ENCODE measurements at places on chromosomes 3 and 15. TPM values are rescaled to one million over a fixed set of nuclear protein-coding genes. Genes with fewer than 3 reads are reported as not detected.

CCDC80 gene
- 92.2 TPM for total RNA-seq

GRCh38 chr3:50923955-50924354 lies 249.2 kb downstream of the DOCK3 start:
- DNase-seq: no peak

- DNase-seq: peak; percentile 87
Observed at GRCh38 chr15:66027268-66027805, 158.0 kb downstream of the RAB11A start.

RBPMS2 gene
- total RNA-seq: 0.05 TPM

- peak; percentile 18 for DNase-seq
Observed at GRCh38 chr3:23396746-23397145, 193.6 kb downstream of the UBE2E2 start.
